NCI-H774 (cell line): ENCODE measurements at places on chromosomes 13 and 19.

GRCh38 chr19:48991873-48992580 lies 1.1 kb downstream of the GYS1 start:
- DNase-seq = no peak

GRCh38 chr19:54792814-54793213 lies 10.6 kb upstream of the KIR2DL4 start:
- DNase-seq = no peak

DNA sequence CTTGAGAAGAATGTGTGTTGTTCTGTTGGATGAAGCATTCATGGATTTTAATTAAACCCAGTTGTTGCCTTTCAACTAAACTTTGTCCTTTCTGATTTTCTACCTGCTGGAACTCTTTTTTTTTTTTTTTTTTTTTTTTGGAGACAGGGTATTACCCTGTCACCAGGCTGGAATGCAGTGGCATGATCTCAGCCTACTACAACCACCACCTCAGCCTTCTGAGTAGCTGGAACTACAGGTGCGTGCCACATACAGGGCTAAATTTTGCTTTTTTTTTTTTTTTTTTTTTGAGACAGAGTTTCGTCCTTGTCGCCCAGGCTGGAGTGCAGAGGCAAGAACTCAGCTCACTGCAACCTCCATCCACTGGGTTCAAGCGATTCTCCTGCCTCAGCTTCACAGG lies 6.9 kb downstream of the ZNF791 start:
- no peak for DNase-seq

DNA sequence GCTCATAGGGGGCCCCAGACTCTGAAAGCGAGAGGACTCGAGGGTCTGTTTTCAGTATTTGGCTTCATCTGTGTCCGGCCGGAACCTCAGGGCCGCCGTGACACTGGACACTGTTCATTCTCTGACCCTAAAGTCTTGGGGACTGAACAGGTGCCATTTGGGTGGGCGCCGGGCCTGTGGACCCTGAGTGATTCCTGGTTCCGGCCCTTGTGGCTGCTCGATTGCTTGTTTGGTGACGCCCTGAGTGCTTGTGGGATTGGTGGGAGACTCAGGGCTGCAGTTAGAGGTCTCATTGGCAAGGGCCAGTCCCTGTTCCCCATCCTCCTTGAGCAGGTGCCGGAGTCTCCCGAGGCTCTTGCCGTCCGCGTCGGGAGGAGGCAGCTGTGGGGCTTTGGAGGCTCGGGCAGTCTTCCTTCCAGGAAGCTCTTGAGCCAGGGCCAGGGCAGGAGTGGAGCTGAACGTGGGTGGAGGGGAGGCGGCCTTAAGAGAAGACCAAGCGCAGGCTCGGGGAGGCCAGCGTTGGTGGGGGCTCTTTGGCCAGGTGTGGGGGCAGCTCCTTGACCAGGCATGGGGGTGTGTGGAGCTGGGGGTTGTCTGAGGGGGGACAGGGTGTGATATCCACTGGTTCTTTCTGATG lies 4.7 kb downstream of the PTBP1 start:
- no peak for DNase-seq

DNA sequence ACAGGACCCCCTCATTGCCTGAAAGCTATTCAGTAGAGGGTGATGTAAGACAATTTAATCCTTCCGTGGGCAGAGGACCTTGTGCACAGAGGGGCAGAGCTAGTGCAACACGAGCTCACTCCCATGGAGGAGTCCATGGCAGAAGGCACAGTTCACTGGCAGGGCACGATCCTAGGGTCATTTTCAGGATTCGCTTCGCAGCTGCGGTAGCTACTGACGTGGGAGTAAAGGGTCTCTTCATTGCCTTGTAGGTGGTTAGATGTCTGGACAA lies 207.8 kb downstream of the FOXO1 start:
- DNase-seq = no peak

DNA sequence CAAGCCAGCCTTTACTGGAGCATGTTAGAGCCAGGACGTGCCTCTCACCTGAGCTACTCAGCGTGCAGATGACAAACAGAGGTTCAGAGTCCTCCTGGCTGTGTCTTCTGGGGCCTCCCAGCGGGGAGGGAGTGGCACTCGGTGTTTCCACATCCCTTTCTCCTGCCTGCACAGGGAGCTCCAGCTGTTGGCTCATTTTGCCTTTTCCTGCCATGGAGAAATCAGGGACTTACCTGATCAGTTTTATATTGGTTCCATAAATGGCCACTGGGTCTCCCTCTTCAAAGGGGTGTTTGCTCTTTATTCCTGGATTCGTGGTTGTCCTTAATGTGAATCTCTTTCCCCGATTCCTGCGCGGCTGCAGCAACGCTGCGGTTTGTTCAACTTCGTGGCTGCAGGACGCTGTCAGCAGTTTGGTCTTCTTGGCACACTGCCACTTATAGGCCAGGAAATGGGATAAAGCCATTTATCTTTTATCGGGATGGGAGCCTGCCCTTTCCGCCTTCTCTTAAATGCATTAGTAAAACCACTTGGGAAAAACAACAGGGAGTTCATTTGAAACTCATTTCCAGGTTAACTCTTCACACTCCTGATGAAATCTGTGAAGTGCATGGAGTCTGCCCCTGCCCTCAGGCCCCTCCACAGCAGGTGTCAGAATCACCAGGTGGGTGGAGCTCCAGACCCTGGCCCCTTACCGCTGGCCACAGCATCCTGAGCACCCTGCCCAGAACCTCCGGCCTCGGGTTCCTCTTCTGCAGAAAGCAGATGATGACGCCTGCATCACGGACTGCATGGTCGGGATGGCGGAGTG lies 39.8 kb upstream of the MCF2L start:
- no peak for DNase-seq

DNA sequence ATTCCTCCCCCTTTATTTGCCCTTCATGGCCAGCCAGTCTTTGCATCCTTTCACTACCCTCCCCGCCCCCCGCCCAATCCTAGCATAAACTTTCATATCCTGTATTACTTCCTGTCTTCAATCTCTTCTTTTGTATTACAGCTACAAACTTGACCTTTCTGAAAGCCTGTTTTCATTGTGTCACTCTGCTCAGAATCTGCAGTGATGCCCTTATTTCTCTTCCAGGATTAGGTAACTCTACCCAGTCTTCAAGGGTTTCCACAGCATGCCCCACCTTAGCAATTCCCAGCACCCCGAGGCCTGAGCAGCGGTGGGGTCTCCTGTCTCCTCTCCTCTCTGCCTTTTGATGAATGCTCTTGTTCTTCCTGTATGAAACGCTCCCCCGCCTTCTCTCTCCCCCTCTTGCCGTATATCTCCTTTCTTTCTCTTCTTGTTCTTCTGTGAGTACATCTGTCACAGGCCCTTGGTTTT lies 145.6 kb downstream of the SHISA2 start:
- DNase-seq = no peak

- no peak for DNase-seq
Measured at GRCh38 chr19:6712692-6713670, 7.5 kb downstream of the C3 start.

DNA sequence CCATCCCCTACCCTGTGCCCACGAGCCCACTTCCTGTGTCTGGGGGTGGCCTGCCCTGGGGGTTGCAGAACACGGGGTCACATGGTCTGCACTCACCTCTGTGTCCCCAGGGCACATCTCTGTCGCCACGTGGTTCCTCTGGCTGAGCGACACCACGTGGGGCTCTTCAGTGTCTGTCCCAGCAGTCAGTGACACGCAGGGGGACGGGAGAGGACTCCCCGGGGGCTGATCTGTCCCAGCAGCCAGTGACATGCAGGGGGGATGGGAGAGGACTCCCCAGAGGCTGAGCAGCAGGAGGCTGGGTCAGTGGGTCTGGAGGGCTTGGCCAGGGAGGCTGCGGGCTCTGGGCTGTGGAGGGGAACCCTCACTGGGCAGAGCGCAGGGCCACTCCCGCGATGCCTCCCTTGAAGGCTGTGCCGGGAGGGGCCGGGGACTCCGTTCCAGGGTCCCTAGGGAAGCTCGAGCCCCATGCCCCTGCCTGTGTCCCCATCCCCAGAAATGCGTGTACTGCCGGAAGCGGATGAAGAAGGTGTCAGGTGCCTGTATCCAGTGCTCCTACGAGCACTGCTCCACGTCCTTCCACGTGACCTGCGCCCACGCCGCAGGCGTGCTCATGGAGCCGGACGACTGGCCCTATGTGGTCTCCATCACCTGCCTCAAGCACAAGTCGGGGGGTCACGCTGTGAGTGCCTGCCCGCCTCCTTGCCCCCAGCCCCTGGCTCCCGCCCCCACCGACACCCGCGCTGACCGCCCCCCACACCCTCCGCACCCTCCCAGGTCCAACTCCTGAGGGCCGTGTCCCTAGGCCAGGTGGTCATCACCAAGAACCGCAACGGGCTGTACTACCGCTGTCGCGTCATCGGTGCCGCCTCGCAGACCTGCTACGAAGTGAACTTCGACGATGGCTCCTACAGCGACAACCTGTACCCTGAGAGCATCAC lies 174.8 kb downstream of the KDM4B start:
- no peak for DNase-seq

- no peak for DNase-seq
Measured at GRCh38 chr13:37667702-37668101, 69.1 kb upstream of the POSTN start.

- DNase-seq = no peak
Measured at GRCh38 chr13:20149762-20150161, 11.1 kb downstream of the GJA3 start.

- no peak for DNase-seq
Measured at GRCh38 chr19:5696196-5697021, 6.3 kb downstream of the RPL36 start.

GRCh38 chr19:29635963-29636362 lies 29.3 kb upstream of the PLEKHF1 start:
- DNase-seq = no peak

DNA sequence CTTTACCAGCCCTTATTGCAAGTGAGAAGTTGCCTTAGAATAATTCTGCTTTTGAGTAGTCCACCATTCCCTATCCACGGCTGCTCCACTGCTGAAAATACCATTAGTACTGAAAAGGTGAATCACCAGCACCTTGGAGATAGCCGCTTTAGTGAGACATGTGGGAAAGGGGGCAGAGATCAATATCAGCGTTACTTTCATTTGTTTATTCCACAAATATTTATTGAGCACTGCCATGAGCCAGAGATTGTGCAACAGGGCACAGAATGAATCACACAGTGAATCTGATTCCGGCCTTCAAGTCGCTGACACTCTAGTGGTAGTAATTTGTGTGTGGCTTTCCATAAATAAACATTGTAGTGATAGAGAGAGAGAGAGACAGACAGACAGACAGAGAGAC lies 31.5 kb upstream of the MYO16 start:
- no peak for DNase-seq

DNA sequence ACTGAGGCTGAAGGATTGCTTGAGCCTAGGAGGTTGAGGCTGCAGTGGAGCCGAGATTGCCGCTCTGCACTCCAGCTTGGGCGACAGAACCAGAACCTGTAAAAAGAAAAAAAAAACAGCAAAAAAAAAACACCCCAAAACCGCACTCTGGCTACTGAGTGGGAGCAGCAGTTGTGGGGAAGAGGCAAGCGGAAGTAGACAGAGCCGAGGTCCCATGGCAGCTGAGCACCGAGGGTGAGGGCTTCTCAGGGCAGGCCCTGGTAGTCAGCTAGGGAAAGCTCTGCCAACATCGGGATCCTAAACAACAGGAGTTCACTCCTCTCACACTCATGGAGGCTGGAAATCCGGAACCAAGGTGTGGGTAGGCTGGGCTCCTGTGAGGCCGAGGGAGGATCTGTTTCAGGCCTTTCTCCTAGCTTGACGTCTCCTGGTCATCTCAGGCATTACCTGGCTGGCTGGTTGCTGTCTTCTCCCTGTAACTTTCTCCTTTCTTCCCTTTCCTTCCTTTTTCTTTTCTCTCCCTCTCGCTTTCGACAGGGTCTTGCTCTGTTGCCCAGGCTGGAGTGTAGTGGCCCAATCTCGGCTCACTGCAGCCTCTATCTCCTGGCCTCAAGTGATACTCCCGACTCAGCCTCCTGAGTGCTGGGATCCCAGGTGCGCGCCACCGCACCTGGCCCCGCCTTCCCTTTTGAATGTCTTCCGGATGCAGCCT lies 15.8 kb upstream of the LATS2 start:
- no peak for DNase-seq

DNA sequence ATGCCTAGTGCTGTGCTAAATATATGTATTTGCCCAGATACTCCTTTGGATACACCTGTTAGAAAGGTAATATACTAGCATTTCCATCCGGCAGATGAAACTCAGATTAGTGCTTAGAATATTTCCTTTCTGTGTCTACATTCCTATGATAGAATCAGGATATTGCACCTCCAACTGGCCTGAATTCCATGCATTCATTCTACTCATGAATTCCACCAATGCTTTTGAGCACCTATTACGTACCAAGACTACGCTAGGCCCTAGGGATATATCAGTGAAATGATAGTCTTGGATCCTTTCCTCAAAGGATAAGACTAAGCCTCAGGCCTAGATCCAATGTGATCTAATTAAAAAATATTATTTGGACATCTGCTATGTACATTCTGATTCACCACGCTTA lies 223.8 kb upstream of the SERP2 start:
- no peak for DNase-seq

- no peak for DNase-seq
Measured at GRCh38 chr13:51971520-51972426, 39.5 kb downstream of the ATP7B start.

DNA sequence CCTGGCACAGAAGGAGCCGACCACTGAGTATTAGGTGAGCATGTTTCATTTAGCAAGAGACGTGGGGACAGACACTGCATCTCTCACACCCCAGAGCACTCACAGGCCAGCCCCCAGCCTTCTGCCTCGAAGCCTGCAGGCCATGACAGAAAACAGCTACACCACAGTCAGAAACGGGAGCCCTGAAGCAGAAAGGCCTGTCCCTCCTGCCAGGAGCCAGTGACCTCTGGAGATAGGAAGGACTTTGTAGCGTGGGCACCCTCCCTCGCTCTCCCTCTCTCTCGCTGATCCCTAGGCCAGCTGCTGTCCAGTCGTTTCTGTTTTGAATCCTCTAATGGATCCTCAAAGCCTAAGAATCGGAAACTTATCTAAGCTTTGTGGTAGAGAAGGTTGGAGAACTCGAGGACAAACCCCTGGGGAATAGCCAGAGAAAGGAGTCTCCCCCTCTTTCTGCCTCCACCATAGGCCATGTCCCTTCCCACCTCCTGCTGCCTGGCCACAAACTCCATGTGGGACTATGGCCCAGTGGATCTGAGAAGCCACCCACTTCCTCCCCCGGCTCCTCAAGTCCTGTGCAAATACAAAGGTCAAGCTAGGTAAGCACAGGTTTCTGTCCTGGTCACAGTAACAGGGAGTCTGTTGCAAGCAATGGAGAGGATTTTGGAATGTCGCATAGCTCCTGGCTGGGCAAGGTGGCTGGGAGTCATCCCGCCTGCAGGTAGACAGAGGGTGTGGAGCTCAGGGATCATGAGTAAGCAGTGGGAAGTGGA lies 95.1 kb downstream of the NUFIP1 start:
- DNase-seq = no peak

GRCh38 chr19:33406521-33407139 lies 33.1 kb downstream of the CEBPG start:
- DNase-seq = no peak

DNA sequence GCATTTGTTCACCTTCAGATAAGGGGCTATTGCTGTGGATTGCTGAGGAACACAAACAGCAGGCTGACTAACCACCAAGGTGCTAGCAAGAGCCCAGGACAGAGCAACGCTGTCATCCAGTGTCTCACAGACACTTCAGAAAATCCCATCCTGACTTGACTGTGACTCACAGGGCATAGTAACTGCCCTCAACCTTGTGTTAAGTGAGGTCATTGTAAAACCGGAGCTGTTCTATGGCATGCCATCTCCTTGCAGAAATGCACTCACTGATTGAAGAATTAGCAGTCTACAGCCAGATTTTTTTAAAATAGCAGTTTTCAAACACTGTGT lies 51.1 kb downstream of the TNFRSF19 start:
- DNase-seq = no peak
